Bronchus fibroblast of lung (primary cell): ENCODE measurements at places on chromosomes 5 and 9. TPM values are rescaled to one million over a fixed set of nuclear protein-coding genes. Genes with fewer than 3 reads are reported as not detected.

The DNLZ gene
- total RNA-seq, result 53.7 and 65.4 TPM in 2 replicates

The ARSI gene
- 11.8 and 13.4 TPM in 2 replicates for total RNA-seq

The RELL2 gene
- total RNA-seq, result 1.9 and 3.0 TPM in 2 replicates

The IL4 gene
- not detected in 2 replicates for total RNA-seq

The JAK2 gene
- total RNA-seq, result 3.4 and 4.2 TPM in 2 replicates

The GRXCR2 gene
- total RNA-seq, result not detected in 2 replicates

The BHMT gene
- not detected in 2 replicates for total RNA-seq

The TAS2R1 gene
- not detected in 2 replicates for total RNA-seq

The EIF4E1B gene
- not detected in 2 replicates for total RNA-seq

The FAM200C gene
- total RNA-seq, result 2.7 TPM in 2 replicates

The MEF2C gene
- 1.9 and 3.0 TPM in 2 replicates for total RNA-seq

The CDKN2A gene
- total RNA-seq, result 5.7 and 10.0 TPM in 2 replicates

The CENPK gene
- 16.1 and 22.7 TPM in 2 replicates for total RNA-seq

The RFESD gene
- total RNA-seq, result 1.5 and 2.2 TPM in 2 replicates

The CCL27 gene
- total RNA-seq, result not detected in 2 replicates

The PFN3 gene
- total RNA-seq, result not detected in 2 replicates

The RPS14 gene
- 3,076 and 3,106 TPM in 2 replicates for total RNA-seq

The KCNIP1 gene
- not detected in 2 replicates for total RNA-seq

The ACER2 gene
- 0.84 and 0.89 TPM in 2 replicates for total RNA-seq

The PLAC8L1 gene
- total RNA-seq, result not detected in 2 replicates

The FAM81B gene
- total RNA-seq, result not detected in 2 replicates

The SGCD gene
- 1.0 and 1.3 TPM in 2 replicates for total RNA-seq

The IFNK gene
- total RNA-seq, result not detected in 2 replicates

The JAKMIP2 gene
- 9.2 and 14.1 TPM in 2 replicates for total RNA-seq

The IL13 gene
- not detected in 2 replicates for total RNA-seq
